BJ (cell line): ENCODE measurements at places on chromosomes 2 and 18. TPM values are rescaled to one million over a fixed set of nuclear protein-coding genes. Genes with fewer than 3 reads are reported as not detected.

HOXD11 gene
- polyA plus RNA-seq: 9.8 and 9.9 TPM in 2 replicates

EFEMP1 gene
- polyA plus RNA-seq: 1,148 and 1,200 TPM in 2 replicates

ANKRD30BL gene
- not detected in 2 replicates for polyA plus RNA-seq

CCDC85A gene
- polyA plus RNA-seq: 3.1 and 4.2 TPM in 2 replicates

ELOA2 gene
- polyA plus RNA-seq: not detected in 2 replicates

ASB18 gene
- polyA plus RNA-seq: not detected in 2 replicates

LIMS1 gene
- 82.8 and 103 TPM in 2 replicates for polyA plus RNA-seq

LHCGR gene
- polyA plus RNA-seq: not detected in 2 replicates

ZC3H8 gene
- polyA plus RNA-seq: 0.99 and 3.6 TPM in 2 replicates

EPB41L3 gene
- 4.6 and 6.5 TPM in 2 replicates for polyA plus RNA-seq

IL1A gene
- polyA plus RNA-seq: 0.11 and 0.17 TPM in 2 replicates

IL1RN gene
- not detected in 2 replicates for polyA plus RNA-seq

CPLX4 gene
- polyA plus RNA-seq: not detected in 2 replicates

C2orf74 gene
- 6.5 and 19.5 TPM in 2 replicates for polyA plus RNA-seq

SKOR2 gene
- polyA plus RNA-seq: not detected in 2 replicates

CYP27C1 gene
- polyA plus RNA-seq: 0.13 and 0.28 TPM in 2 replicates

BOK gene
- 29.4 and 42.9 TPM in 2 replicates for polyA plus RNA-seq

UGT1A9 gene
- polyA plus RNA-seq: not detected in 2 replicates

MARCHF7 gene
- polyA plus RNA-seq: 24.5 and 40.9 TPM in 2 replicates

SERPINB11 gene
- polyA plus RNA-seq: not detected in 2 replicates

OTX1 gene
- polyA plus RNA-seq: not detected in 2 replicates

GPR55 gene
- polyA plus RNA-seq: not detected in 2 replicates

NYAP2 gene
- polyA plus RNA-seq: not detected in 2 replicates

GALNT14 gene
- polyA plus RNA-seq: 1.9 and 3.5 TPM in 2 replicates

IL36A gene
- not detected in 2 replicates for polyA plus RNA-seq

SP9 gene
- polyA plus RNA-seq: not detected in 2 replicates

SULT1C4 gene
- polyA plus RNA-seq: 0.05 TPM in 1 of 2 replicates, not detected in the other

COL4A4 gene
- polyA plus RNA-seq: 0.33 and 0.36 TPM in 2 replicates

TCF23 gene
- not detected in 2 replicates for polyA plus RNA-seq

ANKZF1 gene
- 30.0 and 37.7 TPM in 2 replicates for polyA plus RNA-seq

MYOM1 gene
- 0.26 and 0.48 TPM in 2 replicates for polyA plus RNA-seq

VWA3B gene
- not detected in 2 replicates for polyA plus RNA-seq

PDE6D gene
- polyA plus RNA-seq: 28.7 and 35.1 TPM in 2 replicates

G6PC2 gene
- not detected in 2 replicates for polyA plus RNA-seq

GKN2 gene
- not detected in 2 replicates for polyA plus RNA-seq

CBLN2 gene
- not detected in 2 replicates for polyA plus RNA-seq

PID1 gene
- 4.9 and 8.8 TPM in 2 replicates for polyA plus RNA-seq

ALKAL2 gene
- polyA plus RNA-seq: not detected in 2 replicates

FRZB gene
- polyA plus RNA-seq: 0.23 and 0.28 TPM in 2 replicates

HMSD gene
- polyA plus RNA-seq: 0.26 and 0.39 TPM in 2 replicates
